Left cardiac atrium (tissue), 4 donors: ENCODE measurements at places on chromosomes 5 and 9.
A peak's percentile ranks its signal among the peaks of the same experiment; 100 is the strongest.

- DNase-seq = no peak
Observed at GRCh38 chr9:93183131-93183662, 742 bp upstream of the WNK2 start.

DNA sequence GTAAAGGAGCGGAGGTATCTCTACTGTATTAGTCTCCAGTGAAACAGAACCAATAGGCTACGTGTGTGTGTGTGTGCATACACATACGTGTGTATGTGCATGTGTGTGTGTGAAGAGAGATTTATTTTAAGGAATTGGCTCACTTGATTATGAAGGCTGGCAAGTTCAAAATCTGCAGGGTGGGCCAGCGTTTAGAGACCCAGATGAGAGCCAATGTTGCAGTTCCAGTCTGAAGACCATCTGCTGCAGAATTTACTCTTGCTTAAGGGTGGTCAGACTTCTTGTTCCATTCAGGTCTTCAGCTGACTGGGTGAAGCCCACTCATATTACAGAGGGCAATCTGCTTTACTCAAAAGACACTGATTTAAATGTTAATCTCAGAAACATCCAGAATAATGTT lies 119.2 kb downstream of the FGF18 start:
- DNase-seq = no peak

DNA sequence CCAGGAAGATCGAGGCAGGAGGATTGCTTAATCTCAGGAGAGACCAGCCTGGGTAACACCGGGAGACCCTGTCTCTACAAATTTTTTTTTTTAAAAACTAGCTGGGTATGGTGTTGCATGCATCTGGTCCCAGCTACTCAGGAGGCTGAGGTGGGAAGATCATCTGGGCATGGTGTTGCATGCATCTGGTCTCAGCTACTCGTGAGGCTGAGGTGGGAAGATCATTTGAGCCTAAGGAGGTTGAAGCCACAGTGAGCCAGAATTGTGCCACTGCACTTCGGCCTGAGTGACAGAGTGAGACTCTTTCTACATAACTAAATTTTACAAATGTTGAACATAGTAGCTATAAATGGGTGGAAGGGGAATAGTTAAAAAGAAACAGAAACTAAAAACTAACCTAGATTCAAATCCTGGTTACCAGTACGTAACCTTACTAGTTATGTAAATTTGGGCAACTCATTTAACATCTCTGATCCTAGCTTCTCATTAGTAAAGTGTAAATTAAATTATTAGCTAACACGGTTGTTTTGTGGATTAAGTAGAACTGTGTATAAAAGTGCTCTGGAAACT lies 41.7 kb downstream of the TMEM161B start:
- no peak for DNase-seq

- no peak for DNase-seq
Observed at GRCh38 chr5:171868236-171868635, 82.6 kb downstream of the SMIM23 start.

DNA sequence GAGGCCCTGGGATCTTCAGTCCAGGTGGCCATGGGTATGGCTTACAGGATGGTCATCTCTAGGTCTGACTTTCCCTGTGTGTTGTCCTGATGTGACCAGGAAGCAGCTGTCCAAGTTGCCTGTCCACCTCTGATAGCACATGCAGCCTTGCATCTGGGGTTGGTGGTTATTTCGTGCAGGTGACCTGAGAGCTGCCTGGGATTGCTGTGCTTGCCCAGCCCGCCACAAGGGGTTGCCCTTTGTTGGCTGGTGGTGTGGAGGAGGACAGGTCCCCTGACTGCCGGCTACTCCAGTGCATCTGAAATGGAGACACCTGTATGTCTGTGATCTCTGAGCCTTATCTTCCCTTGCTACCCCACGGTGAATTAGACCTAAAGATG lies 212.6 kb downstream of the ARHGAP26 start:
- no peak for DNase-seq

GRCh38 chr9:129182122-129182521 lies 4.1 kb upstream of the IER5L start:
- no peak for DNase-seq

- DNase-seq = no peak
Observed at GRCh38 chr5:68134033-68134668, 81.4 kb upstream of the PIK3R1 start.

DNA sequence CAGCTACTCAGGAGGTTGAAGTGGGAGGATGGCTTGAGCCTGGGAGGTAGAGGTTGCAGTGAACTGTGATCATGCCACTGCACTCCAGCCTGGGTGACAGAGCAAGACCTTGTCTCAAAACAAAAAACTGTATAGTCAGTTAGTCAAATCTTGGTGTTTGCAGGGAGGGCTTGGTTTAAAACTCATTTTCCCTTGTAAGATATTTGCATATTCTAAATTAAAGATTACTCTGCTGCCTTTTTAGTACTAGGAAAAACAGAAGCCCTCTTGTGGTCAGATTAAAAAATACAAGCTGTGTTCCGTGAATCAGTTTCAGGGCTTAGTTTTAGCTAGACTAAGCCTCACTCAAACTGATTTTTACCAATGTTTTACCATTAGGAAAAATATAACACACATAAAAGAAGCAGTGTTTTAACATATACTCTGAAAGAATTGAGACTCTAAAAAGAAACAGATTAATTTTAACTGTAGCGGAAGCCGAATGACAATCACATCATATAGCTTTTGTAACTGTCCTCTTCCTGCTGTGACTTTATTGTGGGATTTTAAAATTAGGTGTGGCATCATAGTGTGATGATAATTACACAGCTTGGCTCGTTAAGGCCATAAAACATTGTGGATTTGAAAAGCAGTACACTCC lies 84.9 kb upstream of the BASP1 start:
- DNase-seq = no peak

DNA sequence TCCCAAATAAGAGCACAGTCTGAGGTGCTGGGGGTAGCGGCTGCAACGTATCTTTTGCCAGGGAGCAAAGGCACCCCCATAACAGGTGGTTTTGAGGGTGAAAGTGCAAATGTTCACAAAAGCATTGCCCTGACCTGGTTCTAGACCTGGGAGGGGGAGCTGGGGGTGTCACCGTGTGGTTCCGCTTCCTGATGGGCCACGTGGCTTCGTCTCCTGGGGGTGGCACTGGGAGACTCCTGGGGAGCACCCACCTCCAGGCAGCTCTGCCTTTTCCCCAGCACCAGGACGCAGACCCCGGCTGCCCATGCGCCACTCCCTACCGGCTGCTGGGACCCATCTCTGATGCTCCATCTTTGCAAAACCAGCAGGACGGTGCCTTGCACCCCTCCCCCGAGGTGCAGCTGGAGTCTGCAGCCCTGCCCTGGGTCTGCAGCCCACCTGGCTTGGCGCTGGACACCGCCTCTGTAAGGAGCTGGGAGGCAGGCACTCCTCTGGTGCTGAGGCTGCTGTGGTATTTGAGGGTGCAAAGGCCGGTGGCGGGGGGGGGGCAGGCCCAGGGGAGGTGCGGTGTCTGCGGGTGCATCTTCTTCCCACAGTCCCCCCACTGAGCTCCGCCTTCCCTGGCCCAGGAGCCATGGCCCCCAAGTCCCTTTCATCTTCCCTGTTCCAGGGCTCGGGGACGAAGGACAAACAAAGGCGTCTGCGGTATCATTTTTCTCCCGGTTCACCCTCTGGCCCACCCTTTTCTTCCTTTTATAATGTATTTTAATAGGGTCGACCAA lies 29.8 kb upstream of the RXRA start:
- peak; percentile 13 for DNase-seq

GRCh38 chr9:128429513-128430086 lies 8.9 kb downstream of the CERCAM start:
- no peak for DNase-seq

GRCh38 chr9:137253717-137254623 lies 1.2 kb upstream of the NELFB start:
- DNase-seq = no peak

DNA sequence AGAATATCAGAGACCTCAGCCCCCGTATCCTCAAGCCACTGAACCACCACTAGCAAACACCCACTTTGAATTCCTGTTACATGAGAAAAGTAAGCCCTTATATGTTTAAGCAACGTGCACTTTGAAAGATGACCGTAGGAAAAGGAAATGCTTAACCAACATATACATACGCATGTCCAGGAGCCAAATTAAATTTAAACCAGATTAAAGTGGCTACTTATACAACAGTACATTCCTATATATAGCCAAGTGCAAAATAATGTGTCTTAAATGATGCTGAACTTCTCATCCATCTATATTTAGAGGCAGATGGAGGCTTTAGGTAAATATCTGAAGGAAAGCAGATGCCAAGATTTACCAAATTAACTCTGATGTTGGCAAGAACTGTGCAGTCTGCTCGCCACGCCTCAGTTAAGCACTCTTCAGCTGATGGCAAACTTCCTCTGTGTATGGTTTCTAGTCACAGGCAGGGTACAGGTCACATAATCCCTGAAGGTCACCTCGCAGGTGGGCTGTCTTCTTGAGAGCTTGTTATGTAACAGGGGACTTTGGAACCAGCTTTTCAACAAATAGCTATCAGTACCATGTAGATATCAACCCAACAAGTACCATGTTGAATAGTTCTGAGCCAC lies 8.6 kb downstream of the GCNT4 start:
- no peak for DNase-seq

GRCh38 chr9:123796618-123797484 lies 133.1 kb downstream of the DENND1A start:
- no peak for DNase-seq

DNA sequence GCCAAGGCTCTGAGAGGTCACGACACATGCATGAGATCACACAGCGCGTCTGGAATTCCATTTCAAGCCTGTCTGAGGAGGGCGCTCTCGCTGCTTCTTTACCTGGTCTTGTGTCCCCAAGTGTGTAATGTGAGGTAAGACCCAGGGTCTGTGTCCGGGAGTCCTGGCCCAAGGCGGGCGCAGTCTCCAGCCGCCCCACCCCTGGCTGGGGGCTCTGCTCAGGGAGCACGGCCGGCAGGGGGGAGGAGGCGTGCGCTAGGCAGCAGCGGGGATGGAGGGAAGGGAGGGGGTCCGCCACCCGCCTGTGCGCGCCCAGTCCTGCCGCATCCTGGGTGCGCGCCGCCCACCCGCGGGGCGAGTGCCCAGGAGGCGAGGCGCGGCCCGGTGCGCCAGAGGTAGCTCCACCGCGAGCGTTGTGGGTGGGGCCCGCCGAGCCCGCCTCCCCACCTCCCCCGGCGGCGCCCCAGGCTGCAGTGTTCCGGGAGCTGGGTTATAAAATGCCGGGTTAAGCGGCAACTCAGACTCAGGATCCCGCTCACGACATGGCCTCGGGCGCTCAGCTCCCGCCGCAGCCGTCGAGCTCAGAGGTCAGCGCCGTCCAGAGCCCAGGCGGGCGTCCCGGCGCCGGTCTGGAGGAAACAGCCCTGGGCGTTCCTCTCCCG lies at the start of gene CCNI2:
TSS of gene CCNI2 (plus strand) at position 473 of the 662 bp plus-strand sequence. CDS start at position 543, 70 bp downstream.
- DNase-seq = no peak

GRCh38 chr5:107398703-107399102 lies 272.0 kb downstream of the EFNA5 start:
- DNase-seq = no peak

- DNase-seq = no peak
Observed at GRCh38 chr5:126988021-126988569, 42.3 kb downstream of the MARCHF3 start.

GRCh38 chr9:104028827-104029226 lies 65.3 kb upstream of the SMC2 start:
- DNase-seq = no peak

DNA sequence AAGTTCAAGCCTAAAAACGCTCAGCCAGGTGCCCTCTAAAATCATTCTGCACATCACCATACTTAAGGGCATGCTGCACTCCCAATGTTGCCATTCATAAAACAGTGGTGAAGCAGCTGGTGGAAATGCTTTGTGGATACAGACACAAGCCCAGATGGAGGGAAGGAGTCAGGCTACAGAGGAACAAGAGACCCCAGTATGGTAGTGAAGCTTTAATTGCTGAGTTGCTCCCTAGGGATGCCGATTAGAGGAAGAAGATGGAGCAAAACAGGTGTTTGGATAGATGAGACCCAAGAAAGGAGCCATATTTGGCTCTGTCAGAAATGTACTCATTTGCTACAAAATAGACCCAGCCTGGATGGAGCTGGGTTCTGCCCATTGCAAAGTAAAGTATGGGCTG lies 230.5 kb downstream of the NSG2 start:
- no peak for DNase-seq

DNA sequence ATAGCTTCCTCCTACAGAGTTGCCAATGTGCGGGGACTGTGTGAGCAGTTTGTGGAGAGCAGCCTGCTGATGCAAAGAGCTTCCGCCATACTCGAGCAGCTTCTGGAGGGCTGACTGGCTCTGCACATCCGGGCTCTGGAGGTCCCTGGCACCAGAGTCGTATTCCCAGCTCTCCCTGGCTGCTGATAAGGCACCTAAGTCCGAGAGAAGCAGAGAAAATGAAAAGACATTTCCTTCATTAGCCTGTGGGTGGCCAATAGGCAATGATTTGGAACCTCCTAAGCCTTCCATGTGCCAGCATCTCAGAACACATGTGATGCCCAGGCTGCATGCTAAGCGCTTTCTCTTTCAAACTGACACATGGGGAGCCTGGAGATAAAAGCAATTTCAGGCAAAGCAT lies 94.3 kb downstream of the TSSK1B start:
- peak; percentile 52 for DNase-seq

GRCh38 chr9:107486674-107487520 lies 2.7 kb downstream of the KLF4 start:
- peak; percentile 32 for DNase-seq

DNA sequence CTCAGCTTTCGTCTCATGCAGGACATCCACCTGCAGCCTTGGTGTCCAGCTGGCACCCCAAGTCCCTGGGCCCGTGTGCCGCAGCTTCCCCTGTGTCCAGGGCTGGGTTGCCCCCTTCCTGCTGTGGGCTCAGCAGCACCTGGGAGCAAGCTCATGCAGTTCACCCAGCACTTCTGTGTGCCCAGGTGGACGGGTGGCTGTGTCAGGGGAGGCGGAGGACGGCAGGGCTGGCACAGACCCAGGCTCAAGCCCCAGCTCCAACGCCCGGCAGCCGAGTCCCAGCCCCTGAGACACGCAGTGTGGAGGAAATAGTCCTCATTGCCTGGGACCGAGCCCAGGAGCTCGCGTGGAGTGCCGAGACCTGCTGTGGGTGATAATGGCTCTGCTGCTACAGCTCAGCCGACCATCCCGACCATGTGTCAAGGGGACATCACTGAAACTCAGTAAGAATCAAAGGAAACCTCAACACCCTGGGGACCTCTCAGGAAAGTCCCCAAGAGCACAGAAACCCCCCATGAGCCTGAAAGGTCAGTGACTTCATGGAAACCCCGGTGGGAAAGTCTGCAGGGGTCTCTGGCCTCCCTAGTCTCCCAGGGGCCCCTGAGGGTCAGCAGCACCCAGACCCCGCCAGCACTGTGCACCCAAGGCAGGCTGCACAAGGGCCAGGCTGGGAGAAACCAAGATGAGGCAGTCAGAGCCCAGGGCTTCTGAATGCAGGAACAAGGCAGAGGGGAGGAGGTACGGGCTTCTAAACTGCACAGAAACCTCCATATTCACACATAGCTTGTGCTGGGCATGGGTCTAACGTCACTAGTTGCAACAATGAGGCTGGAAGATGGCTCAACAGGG lies 38.8 kb downstream of the LPCAT1 start:
- no peak for DNase-seq

- no peak for DNase-seq
Observed at GRCh38 chr5:8528106-8528505, 659.2 kb downstream of the MTRR start.

GRCh38 chr9:38047301-38048251 lies 21.5 kb downstream of the SHB start:
- DNase-seq = peak; percentile 76
